ENCODE measurements at places on chromosomes 4 and X. TPM values are rescaled to one million over a fixed set of nuclear protein-coding genes. Genes with fewer than 3 reads are reported as not detected.

The OPRPN gene
- not detected for total RNA-seq

The F11 gene
- not detected for total RNA-seq

The ODAPH gene
- total RNA-seq = not detected

The CT55 gene
- not detected for total RNA-seq

The GLRA3 gene
- total RNA-seq = not detected

The DCX gene
- total RNA-seq = 3.7 TPM

The SGMS2 gene
- total RNA-seq = 13.0 TPM

The SLIT2 gene
- total RNA-seq = 12.0 TPM

The ALB gene
- total RNA-seq = 15.7 TPM

Data from skeletal muscle tissue (tissue), 5 donors.